ENCODE measurements at places on chromosomes 4 and X. TPM values are rescaled to one million over a fixed set of nuclear protein-coding genes. Genes with fewer than 3 reads are reported as not detected.

- H3K4me1 ChIP-seq, result no peaks in the 10 kb centered on the region
- H3K4me3 ChIP-seq, result no peak overlapping the region
- H3K27ac ChIP-seq, result no peak overlapping the region
- no peaks in the 10 kb centered on the region for H3K27me3 ChIP-seq
- no peaks in the 10 kb centered on the region for H3K36me3 ChIP-seq
- no peak for DNase-seq
Observed at GRCh38 chrX:139327355-139327754, 203.2 kb upstream of the F9 start.

- H3K4me1 ChIP-seq, result no peaks in the 10 kb centered on the region
- no peak overlapping the region for H3K27ac ChIP-seq
- DNase-seq, result no peak
- no peak overlapping the region for H3K4me3 ChIP-seq
- no peaks in the 10 kb centered on the region for H3K27me3 ChIP-seq
Observed at GRCh38 chrX:16458208-16458607, 191.8 kb upstream of the S100G start.

Gene STATH
- total RNA-seq, result not detected

GRCh38 chr4:77790146-77790545 lies 29.0 kb downstream of the CNOT6L start:
- H3K4me3 ChIP-seq, result no peak overlapping the region
- no peak for DNase-seq
- peaks cover 61% of the 10 kb centered on the region for H3K4me1 ChIP-seq
- no peaks in the 10 kb centered on the region for H3K27me3 ChIP-seq
- no peaks in the 10 kb centered on the region for H3K36me3 ChIP-seq

GRCh38 chr4:166257891-166258290 lies 384.9 kb downstream of the TLL1 start:
- no peak overlapping the region for H3K4me3 ChIP-seq
- no peaks in the 10 kb centered on the region for H3K36me3 ChIP-seq
- H3K27ac ChIP-seq, result no peak overlapping the region
- no peaks in the 10 kb centered on the region for H3K27me3 ChIP-seq

Gene SYTL5
- not detected for total RNA-seq

Gene SMIM10
- total RNA-seq, result 0.79 TPM

GRCh38 chrX:152958047-152958446 lies 35.9 kb downstream of the PNMA5 start:
- peak overlapping the region; percentile 63 for H3K4me3 ChIP-seq
- no peaks in the 10 kb centered on the region for H3K36me3 ChIP-seq
- no peaks in the 10 kb centered on the region for H3K27me3 ChIP-seq
- peaks cover 3% of the 10 kb centered on the region for H3K4me1 ChIP-seq
- H3K27ac ChIP-seq, result peak overlapping the region; percentile 89
